ENCODE measurements at places on chromosomes 2 and 18.

- no peak for DNase-seq
These were observed 344.9 kb downstream of the LPIN1 start for GRCh38 chr2:12091201-12091806.

DNA sequence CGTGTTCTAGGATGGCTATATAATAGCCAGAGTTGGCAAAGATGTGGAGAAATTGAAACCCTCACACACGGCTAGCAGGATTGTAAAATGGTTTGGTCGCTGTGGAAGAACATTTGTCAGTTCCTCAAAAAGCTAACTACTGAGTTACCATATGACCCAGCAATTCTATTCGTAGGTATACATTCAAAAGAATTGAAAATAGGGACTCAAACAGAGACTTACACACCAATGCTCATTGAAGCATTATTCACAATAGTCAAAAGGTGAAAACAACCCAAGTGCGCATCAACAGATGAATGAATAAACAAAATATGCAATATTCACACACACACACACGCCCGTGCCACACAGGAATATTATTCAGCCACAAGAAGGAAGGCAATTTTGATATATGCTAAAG lies 98.7 kb downstream of the PLA2R1 start:
- DNase-seq: no peak

- DNase-seq: no peak
These were observed 6.6 kb upstream of the DSC3 start for GRCh38 chr18:31049189-31049588.

GRCh38 chr2:173216051-173216450 lies 138.6 kb upstream of the CDCA7 start:
- DNase-seq: no peak

GRCh38 chr2:26892922-26893524 lies 45.1 kb downstream of the DPYSL5 start:
- DNase-seq: no peak
